ENCODE measurements at places on chromosomes 12 and 14.

- DNase-seq, result no peak
Observed at GRCh38 chr14:70822530-70823185, 13.3 kb upstream of the MAP3K9 start.

- no peak for DNase-seq
Observed at GRCh38 chr14:93778453-93778852, 9.8 kb downstream of the PRIMA1 start.

DNA sequence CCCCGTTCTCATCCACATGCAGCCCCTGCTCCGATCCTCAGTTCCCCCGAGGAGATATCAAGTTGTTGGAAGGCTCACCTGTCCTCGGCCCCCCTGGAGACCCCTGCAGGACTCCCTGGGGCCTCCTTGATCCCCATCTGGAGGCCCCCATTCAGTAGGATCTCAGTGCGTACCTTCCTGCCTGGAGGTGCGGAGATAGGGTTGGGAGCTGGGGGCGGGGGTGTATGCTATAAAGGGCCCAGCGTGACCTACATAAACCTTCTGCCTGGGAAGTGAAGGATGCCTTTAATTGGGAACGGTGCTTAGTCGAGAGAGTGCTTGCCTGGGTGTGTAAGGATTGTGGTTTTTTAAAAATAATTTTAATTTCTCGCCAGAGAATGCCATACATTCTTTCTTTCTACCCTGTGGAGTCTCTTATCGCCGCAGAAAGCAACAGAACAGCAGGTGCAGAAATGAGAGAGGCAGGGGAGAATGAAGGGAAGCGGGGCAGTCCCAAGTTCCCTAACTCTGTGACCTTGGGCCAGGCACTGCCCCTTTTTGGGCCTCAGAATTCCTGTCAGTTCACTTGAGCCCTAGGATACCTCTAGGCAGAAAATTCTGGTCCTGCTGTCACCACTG, 153.7 kb downstream of the TSPAN9 start:
- DNase-seq, result no peak

DNA sequence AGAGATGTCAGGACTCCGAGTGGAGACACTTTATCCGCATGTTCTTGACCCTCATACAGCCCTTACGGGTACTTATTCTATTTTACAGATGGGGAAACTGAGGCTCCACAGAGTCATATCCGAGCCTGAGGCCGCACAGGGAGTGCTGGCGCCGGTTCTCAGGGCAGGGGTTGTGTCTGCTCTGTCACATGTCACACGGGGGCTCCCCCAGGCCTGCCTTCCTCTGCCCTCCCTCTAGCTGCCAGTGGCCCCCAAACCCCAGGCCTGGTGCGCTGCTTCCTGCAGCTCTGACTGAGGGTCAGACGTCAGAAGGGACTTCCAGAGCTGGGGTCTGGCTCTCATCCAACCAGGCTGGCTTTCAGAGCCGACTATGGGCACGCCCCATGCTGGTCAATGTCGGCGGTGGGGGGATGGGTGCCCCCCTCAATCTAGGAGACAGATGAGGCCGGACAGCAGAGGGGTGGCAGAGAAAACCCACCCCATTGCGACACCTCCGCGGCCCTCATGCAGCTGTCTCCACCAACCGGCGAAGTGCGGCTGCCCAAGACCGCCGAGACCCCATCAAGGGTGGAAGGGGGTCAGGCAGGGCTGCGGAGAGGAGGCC, 811 bp upstream of the INF2 start:
- no peak for DNase-seq

- no peak for DNase-seq
Observed at GRCh38 chr12:4145990-4146859, 127.3 kb upstream of the CCND2 start.

- no peak for DNase-seq
Observed at GRCh38 chr12:95615749-95616148, 64.5 kb upstream of the USP44 start.

DNA sequence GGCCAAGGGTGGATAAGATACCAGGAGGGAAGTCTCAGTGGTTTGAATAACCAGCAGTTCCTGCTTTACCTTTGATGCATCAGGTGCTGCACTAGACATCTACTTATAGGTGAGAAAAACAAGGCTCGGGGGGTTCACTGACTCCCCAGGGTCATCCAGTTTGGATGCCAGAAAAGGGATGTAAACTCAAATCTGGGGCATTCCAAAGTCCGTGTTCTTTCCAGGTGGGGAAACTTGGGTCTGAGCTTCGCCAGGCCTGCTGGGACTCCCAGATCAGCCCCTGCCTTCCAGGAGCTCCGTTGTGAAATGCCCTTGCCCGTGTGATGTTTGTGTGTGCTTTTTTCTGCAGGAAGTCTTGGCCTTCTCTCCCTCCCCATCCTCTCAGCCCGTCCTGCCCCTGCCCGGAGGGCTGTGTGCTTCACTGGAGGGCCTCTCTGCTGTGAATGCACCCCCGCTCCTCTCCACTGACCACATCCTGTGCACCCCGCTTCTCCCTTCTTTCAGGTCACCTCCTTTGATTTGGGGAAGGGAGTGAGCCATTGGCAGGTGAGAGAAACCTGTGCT, 42.1 kb downstream of the TSPAN9 start:
- no peak for DNase-seq

DNA sequence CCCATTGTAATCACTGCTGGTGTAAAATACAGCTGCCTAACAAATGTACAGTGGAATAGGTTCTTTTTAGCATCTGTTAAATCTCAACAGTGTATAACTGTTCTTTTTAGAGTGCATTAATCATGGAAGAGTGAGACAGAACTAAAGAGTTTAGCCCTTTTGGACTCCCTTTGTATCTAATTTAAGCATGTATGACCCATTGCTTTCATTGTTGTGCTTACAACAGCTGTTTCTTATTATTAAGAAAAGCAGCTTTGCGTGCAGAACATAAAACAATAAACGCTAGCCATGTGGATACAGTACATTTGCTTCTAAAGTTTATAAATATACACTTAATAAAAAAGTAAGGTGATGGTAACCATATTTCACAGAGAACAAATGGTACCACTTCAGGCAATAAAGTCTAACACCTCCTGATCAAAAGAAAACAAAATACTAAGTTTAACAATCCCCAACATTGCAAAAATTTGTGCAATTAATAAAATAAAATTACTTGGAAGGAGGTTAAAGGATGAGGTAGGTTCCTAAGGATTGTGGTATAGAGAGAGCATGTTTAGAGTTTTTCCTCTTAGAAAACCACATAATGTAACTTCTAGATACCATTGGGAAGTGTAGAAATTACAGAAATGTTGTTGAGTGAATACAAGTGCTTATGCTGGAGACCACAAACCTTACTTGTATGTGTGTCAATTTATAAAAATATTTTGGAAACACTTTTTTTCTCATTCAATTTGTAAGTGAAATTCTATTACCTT, 448.7 kb downstream of the SLC6A15 start:
- DNase-seq, result no peak

GRCh38 chr14:55929136-55929535, 189.1 kb upstream of the PELI2 start:
- DNase-seq, result no peak

Measured in NCI-H2081 (cell line).